ENCODE measurements at places on chromosomes 7 and 10.

DNA sequence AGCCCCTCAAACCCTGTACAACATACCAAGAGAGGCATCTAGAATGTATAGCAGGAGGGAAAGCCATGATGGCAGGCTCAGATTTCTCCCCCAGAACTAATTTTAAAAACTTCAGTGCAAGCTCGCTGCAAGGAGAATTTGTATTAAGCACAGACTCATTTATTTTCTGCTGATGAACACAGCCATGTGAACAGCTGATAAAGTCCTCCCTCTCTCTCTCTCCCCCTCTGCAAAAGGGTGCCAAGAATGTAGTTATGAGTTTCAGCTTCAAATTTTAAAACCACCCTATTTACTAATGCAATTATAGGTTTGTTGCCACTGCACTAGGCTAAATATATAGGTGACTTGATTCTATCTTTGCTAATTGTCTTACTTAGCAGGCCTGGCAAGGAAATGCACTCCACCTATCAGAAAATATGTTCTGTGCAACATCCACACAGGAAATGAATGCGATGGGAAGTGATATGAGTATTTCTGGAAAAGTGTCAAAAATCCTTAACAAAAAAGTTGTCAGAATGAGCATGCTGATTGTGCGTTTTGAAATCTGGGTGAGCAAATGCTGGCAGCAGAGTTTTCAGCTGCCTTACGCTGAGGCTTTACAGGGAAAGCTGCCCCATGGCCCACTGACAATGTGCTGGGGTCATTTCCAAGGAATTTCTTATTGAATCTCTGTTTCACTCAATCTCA is 43.4 kb upstream of the GHITM start:
- no peaks in the 10 kb centered on the region for H3K4me1 ChIP-seq
- H3K27me3 ChIP-seq = no peaks in the 10 kb centered on the region
- H3K4me3 ChIP-seq = no peak overlapping the region
- peaks cover 2% of the 10 kb centered on the region for H3K36me3 ChIP-seq

- H3K27ac ChIP-seq = no peak overlapping the region
- no peaks in the 10 kb centered on the region for H3K27me3 ChIP-seq
- no peak overlapping the region for H3K4me3 ChIP-seq
- H3K4me1 ChIP-seq = peaks cover 3% of the 10 kb centered on the region
Measured at GRCh38 chr10:119759832-119760231, 34.0 kb downstream of the INPP5F start.

DNA sequence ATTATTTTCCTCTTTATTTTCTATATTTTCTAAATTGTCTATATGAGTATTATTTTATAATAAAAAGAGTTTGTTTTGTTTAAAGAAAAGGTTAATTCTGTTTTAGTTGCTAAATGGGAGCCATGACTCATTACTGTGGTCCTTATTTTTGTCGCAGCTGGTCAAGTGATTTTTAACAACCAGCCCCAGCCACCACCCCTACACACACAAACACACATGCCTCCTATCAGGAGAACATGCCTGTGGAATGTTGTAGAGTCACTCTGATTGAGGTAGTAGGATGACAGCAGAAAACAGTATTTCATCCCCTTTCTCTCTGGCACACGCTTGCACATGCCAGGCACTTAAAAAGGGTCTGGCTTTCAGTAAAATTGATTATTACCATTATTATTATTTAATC is 68.6 kb upstream of the GDF10 start:
- H3K27ac ChIP-seq = no peak overlapping the region
- peaks cover 2% of the 10 kb centered on the region for H3K36me3 ChIP-seq
- H3K4me1 ChIP-seq = no peaks in the 10 kb centered on the region
- H3K4me3 ChIP-seq = no peak overlapping the region

GRCh38 chr7:31093282-31093681 is 41.2 kb downstream of the ADCYAP1R1 start:
- H3K27ac ChIP-seq = no peak overlapping the region
- peaks cover 10% of the 10 kb centered on the region for H3K27me3 ChIP-seq
- DNase-seq = no peak
- no peaks in the 10 kb centered on the region for H3K4me1 ChIP-seq
- no peak overlapping the region for H3K4me3 ChIP-seq
- no peaks in the 10 kb centered on the region for H3K36me3 ChIP-seq

DNA sequence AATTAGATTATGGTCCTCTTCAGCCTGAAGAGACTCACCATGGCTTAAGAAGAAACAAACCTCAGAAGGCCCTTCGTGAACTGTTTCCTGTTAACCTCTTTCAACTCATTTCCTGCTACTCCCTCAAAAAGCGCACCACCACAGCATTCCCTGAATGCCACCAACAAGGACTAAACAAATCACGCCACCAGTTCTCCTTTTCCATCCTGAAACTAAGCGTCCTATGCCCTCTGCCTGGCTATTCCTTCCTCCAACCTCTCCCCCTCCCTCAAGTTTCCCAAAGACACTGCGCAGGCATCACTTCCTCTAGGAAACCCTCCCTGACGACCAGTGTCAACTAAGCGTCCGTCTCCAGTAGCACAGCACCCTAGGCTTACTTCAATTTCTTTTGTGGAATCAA is 12.0 kb downstream of the YWHAG start:
- no peak overlapping the region for H3K27ac ChIP-seq
- H3K27me3 ChIP-seq = no peaks in the 10 kb centered on the region
- DNase-seq = no peak
- H3K4me3 ChIP-seq = no peak overlapping the region
- peaks cover 38% of the 10 kb centered on the region for H3K4me1 ChIP-seq
- peaks cover 49% of the 10 kb centered on the region for H3K36me3 ChIP-seq

DNA sequence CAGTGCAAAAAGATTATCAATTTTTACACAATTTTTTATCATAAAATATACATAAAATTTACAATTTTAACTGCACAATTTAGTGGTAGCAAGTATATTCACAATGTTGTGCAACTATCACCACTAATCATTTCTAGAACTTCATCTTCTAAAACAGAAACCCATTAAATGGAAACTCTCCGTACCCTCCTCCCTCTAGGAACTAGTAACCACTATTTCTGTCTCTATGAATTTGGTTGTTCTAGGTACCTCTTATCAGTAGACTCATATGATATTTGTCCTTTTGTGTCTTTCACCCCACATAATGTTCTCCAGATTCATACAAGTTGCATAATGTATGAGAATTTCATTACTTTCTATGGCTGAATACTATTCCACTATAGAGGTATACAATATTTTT is 73.5 kb downstream of the HERC4 start:
- H3K36me3 ChIP-seq = peaks cover 39% of the 10 kb centered on the region
- no peak overlapping the region for H3K27ac ChIP-seq
- no peaks in the 10 kb centered on the region for H3K4me1 ChIP-seq
- no peak overlapping the region for H3K4me3 ChIP-seq
- no peak for DNase-seq

DNA sequence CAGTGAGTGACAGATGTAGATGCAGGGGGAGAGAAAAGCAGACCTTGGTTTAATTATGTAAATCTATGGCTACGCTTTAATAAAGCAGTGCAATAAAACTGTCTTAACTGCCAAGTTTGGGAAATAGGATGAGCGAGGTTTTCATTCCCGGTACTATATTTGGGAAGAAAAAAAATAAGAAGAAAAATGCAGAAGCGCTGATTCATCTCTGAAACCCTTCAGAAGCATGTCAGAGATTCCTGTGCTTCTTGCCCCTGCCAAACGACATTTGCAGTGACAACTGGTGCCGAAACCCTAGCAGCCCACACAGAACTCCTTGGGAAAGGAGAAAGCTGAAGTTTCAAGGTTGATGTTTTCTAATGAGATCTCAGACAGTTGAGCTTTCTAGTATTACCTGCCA is 380.7 kb downstream of the REEP3 start:
- H3K4me3 ChIP-seq = no peak overlapping the region
- no peaks in the 10 kb centered on the region for H3K4me1 ChIP-seq
- peaks cover 8% of the 10 kb centered on the region for H3K27me3 ChIP-seq
- H3K36me3 ChIP-seq = no peaks in the 10 kb centered on the region

GRCh38 chr7:37765872-37766525 is 82.4 kb upstream of the NME8 start:
- peak; percentile 35 for DNase-seq
- H3K4me1 ChIP-seq = peaks cover 6% of the 10 kb centered on the region
- peak overlapping the region; percentile 68 for H3K27ac ChIP-seq
- H3K36me3 ChIP-seq = no peaks in the 10 kb centered on the region
- peaks cover 4% of the 10 kb centered on the region for H3K27me3 ChIP-seq

- no peak overlapping the region for H3K4me3 ChIP-seq
- no peaks in the 10 kb centered on the region for H3K27me3 ChIP-seq
- peaks cover 17% of the 10 kb centered on the region for H3K4me1 ChIP-seq
- DNase-seq = no peak
Measured at GRCh38 chr7:129886818-129887186, 66.0 kb downstream of the UBE2H start.

GRCh38 chr7:46450425-46450824 is 529.4 kb upstream of the IGFBP3 start:
- no peaks in the 10 kb centered on the region for H3K36me3 ChIP-seq
- no peaks in the 10 kb centered on the region for H3K4me1 ChIP-seq
- DNase-seq = no peak
- no peak overlapping the region for H3K4me3 ChIP-seq
- H3K27me3 ChIP-seq = no peaks in the 10 kb centered on the region

- no peak overlapping the region for H3K4me3 ChIP-seq
- no peak overlapping the region for H3K27ac ChIP-seq
- no peaks in the 10 kb centered on the region for H3K4me1 ChIP-seq
- no peaks in the 10 kb centered on the region for H3K36me3 ChIP-seq
Measured at GRCh38 chr10:130026670-130027456, 62.8 kb upstream of the EBF3 start.

GRCh38 chr7:33968591-33968990 is 63.3 kb downstream of the BMPER start:
- no peak overlapping the region for H3K4me3 ChIP-seq
- no peaks in the 10 kb centered on the region for H3K36me3 ChIP-seq
- peaks cover 3% of the 10 kb centered on the region for H3K4me1 ChIP-seq
- H3K27me3 ChIP-seq = peaks cover 4% of the 10 kb centered on the region
